ENCODE measurements at places on chromosomes 3 and 15.

DNA sequence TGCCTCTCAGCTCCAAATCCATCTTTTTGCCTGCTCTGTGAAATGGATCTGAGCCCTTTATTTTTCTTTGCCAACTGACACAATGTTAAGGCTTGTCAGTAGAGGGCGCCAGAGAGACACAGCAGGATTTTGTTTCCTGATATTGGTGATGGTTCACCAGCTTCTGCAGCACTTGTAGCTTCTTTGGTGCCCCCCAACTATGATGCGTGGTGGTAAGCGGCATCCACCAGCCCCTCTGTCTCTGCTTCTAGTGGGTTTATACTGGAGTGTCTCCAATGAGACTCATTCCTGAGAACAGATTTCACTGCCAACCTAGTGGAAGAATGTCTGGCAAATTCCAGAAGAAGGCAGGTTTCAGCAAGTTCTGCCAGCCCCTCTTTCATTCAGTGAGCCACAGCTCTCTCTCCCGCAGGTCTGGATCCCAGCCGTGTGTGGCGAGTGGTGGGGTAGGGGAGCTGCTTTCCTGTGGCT, 471.9 kb upstream of the FRG2C start:
- DNase-seq: peak; percentile 18

- no peak for DNase-seq
Observed at GRCh38 chr3:173336261-173336660, 61.3 kb upstream of the NLGN1 start.

- no peak for DNase-seq
Observed at GRCh38 chr3:15294929-15295328, 37.5 kb downstream of the SH3BP5 start.

DNA sequence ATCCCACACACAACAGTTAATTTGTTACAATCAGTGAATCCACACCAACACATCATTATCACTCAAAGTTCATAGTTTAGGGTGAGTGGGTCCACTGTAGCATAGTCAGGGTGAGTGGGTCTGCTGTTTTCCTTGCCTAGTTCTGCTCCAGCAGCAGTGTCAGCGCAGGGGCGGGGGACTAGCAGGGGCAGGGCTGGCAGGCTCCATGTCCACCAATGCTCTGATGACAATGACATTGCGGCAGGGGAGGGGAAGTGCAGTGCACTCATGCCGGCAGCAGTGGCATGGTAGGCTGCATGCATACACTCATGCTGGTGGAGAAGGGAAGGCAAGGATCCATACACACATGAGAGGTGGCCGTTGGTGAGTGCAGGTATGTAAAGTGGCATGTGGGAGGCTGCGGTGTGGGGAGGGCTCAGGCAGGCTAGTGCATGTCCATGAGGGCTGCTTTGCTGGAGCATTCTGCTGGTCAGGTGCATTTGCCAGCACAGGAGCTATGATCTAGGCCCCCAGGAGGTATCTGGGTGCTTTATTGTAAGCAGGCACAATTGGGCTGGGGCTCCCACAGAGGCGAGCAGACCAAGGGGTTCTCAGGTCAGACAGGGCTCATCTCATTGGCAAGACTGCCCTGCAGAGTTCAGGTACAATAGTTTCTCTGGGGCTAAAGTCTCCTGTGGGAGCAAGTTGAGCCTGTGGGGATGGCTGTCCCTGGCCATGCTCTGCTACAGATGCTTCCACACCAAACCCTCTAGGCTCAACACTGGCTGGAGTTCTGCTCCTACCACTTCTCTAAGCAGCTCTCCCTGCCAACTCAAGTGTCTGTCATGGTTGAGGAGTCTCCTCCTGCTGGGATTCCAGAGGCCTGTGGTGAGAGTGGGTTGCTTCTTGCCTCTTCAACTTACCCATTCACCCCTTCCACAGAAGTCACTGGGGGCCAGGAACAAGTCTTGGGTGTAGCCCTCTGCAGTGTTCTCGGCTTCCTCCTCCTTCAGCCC, 81.3 kb downstream of the KCNAB1 start:
- no peak for DNase-seq

- DNase-seq: no peak
Observed at GRCh38 chr3:167750272-167750971, 14.9 kb downstream of the SERPINI1 start.

DNA sequence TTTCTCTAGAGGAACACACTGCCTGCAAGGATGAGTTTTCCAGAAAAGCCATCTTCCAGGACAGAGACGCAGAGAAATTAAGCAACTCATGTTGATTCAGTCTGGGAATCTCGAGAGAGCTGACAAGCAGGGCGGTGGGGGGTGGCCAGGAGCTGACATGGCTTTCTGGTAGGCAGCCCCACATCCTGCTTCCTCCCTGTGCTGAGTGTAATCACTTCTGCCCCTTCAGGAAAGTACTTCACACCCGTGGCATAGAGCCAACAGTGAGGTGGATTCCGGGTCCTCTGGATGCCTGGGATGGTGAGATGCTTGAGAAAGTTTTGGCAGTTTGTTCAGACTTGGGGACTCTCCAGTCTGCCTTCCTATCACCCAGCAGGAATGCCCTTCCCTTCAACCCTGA, 221.1 kb downstream of the SLCO3A1 start:
- DNase-seq: no peak

- DNase-seq: no peak
Observed at GRCh38 chr15:39320886-39321285, 260.0 kb upstream of the THBS1 start.

DNA sequence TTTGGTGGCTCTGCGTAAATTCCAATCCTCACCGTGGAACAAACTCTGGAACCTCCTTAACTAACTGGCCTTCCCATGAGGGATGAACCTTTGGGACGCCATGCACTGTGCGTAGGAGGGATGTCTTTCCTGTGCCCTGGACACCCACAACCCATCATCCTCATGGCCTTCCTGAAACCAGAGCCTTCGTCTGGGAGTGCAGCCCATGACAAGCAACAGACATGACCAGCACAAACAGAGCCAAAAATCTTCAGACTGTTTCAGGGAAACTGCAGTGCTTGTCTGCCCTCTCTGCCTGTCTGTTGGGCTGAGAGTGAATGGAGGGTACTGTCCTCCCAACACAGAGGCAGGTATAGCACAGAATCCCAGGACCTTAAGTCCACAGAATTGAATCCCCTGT, 61.1 kb upstream of the BOC start:
- DNase-seq: no peak

Data from stimulated activated CD4-positive, alpha-beta T cell treated with anti-CD3 and anti-CD28 coated beads, Interleukin-2, amount 100 ng/mL, for 4 hours (primary cell).